NCI-H345 (cell line): ENCODE measurements at places on chromosomes 6 and 20.

GRCh38 chr6:31663961-31664789 lies 622 bp downstream of the GPANK1 start:
- DNase-seq: no peak

- DNase-seq: no peak
Measured at GRCh38 chr20:19115581-19115980, 96.9 kb upstream of the SLC24A3 start.

GRCh38 chr6:112196306-112196705 lies 58.1 kb downstream of the LAMA4 start:
- DNase-seq: no peak

GRCh38 chr20:38628580-38629470 lies 27.2 kb downstream of the ARHGAP40 start:
- no peak for DNase-seq

GRCh38 chr20:3744806-3745685 lies 12.6 kb downstream of the HSPA12B start:
- DNase-seq: peak; percentile 86

- no peak for DNase-seq
Measured at GRCh38 chr6:144160431-144161005, 10.2 kb downstream of the STX11 start.

DNA sequence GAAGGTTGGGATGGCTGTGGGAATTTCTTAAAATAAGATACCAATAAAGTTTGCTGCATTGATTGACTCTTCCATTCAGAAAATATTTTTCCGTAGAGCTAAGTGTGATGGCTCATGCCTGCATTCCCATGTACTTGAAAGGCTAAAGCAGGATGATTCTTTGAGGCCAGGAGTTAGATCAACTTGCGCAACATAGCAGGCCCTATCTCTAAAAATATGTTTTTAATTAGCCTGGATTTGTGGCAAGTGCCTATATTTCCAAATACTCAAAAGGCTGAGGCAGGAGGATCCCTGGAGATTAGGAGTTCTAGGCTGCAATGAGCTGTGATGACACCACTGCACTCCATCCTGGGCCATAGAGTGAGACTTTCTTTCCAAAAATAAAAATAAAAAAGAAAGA lies 431.2 kb upstream of the PTCHD4 start:
- DNase-seq: no peak

DNA sequence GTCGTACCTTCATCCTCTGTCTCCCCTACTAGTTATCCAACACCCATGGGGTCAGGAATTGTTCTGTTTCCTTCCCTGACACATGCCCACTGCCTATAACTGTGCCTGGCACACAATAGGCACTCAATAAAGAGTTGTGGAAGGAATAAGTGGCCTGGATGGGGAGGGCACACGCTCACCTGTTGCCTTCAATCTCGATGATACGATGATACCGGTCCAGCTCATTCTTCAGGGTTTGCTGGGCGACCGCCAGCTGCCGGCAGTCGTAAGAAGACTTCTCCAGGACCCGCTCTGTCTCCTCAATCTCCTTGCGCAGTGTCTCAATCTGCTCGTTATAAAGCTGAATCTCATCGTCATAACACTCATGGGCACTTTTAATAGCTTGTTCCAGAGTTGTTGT lies 32.5 kb downstream of the BFSP1 start:
- DNase-seq: no peak

DNA sequence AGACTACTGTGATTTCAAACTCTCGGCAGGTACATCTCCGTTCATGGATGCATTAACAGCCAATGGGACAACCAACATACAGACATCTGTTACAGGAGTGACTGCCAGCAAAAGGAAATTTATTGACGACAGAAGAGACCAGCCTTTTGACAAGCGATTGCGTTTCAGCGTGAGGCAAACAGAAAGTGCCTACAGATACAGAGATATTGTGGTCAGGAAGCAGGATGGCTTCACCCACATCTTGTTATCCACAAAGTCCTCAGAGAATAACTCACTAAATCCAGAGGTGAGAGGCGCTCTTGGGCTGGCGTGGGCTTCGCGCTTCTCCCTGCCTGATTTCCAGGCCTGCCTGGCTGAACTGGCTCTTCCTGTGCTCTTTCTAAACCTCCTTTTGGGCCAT lies 68.4 kb downstream of the RPP40 start:
- DNase-seq: no peak

- peak; percentile 57 for DNase-seq
Measured at GRCh38 chr20:62900692-62901584, 25.4 kb downstream of the DIDO1 start.

GRCh38 chr6:33634161-33634727 lies 13.1 kb downstream of the ITPR3 start:
- peak; percentile 35 for DNase-seq

- peak; percentile 23 for DNase-seq
Measured at GRCh38 chr6:51490101-51490500, 597.3 kb downstream of the PKHD1 start.

- no peak for DNase-seq
Measured at GRCh38 chr6:24440897-24441598, 38.3 kb downstream of the MRS2 start.

- no peak for DNase-seq
Measured at GRCh38 chr20:45581702-45582101, 2.6 kb upstream of the WFDC8 start.

GRCh38 chr6:113978084-113978675 lies 7.2 kb upstream of the HDAC2 start:
- no peak for DNase-seq

DNA sequence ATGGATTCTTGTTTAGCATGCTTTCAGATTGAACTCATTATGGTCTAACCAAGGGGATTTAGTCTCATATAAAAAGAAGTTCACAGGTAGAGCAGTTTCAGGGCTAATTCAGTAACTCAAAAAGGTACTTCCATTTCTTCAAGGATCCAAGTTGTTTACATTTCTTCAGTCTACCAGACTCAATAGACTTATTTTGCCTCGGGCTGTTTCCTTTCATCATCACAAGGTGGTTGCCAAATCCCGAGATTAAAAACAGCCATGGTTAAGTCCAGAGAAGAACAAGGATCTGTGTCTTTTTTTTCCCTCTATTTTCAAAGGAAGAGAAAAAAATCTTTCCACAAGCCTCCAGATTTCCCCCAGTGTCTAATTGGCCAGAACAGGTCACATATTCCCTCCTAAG lies 69.8 kb upstream of the SNX9 start:
- no peak for DNase-seq

DNA sequence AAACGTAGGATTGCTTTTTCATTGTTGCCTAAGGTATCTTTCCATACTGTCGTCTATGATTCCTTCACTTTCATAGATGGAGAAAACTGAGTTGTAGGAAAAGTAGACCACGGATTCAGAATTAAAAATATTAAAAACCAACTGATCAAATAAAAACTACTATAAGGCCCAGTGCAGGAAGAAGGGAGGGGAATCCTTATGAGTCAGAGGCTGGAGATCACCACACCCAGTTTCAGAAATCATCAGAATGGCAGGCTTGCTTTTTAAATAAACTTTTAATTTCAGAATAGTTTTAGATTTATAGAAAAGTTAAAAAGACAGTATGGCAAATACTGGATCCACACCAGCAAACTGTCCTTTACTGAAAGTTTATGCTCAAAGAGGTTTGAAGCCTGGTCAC lies 32.0 kb upstream of the POPDC3 start:
- no peak for DNase-seq

- DNase-seq: no peak
Measured at GRCh38 chr6:116542426-116542825, 3.1 kb downstream of the TRAPPC3L start.

DNA sequence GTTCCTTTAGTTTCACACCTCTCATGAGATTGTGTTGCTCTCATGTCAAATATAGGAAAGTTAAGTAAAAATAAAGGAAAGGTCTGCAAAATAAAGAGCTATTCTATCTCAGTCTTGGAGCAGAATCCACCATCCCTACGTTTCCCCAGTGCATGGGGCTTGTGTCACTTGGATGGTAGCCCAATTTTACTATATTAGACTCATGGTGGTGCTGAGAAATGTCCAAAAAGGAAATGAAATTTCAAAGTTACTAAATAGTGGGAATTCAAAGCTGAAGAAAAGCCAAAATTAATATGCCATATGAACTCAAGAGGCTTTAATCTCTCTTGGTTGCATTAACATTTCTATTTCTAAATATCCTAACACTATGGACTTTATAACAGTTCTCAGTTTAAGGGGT lies 1283.3 kb upstream of the GJE1 start:
- no peak for DNase-seq

- no peak for DNase-seq
Measured at GRCh38 chr6:104789770-104790190, 69.9 kb downstream of the HACE1 start.

GRCh38 chr20:667351-668034 lies 8.1 kb downstream of the SCRT2 start:
- DNase-seq: peak; percentile 33

DNA sequence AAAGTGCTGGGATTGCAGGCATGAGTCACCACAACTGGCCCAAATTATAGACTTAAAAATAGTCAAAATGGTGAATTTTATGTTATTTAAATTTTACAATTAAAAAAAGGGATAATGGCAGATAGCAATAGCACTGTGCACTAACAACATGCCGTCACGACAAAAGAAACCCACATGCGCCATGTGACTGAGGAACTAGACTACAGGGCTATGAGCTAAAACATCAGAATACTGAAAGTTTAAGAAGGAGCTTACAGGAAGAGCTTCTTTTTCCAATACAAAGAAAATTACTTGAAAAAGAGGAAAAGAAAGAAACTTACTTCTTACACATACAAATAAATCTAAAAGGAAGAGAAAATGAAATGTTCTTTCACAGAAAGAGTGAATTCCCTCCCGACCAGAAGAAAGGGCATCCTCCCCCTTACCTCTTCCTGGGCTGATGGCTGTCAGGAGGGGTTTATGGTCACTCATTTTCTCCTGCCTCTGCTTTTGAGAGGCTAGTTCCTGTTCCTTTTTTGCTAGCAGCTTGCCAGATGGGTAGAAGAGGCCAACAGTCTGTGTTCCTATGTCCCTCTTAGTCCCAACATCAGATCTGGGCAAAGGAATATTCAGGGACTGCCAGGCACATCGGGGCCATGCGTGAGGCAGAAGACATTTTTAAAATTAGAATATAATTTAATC lies 54.5 kb downstream of the DZANK1 start:
- no peak for DNase-seq
